NCI-H187 (cell line): ENCODE measurements at places on chromosomes 3 and 15.

- DNase-seq, result no peak
Observed at GRCh38 chr3:107892955-107893624, 197.7 kb downstream of the CD47 start.

GRCh38 chr3:66561367-66561766 is 60.5 kb upstream of the LRIG1 start:
- no peak for DNase-seq

GRCh38 chr15:92780843-92781242 is 119.3 kb upstream of the CHD2 start:
- peak; percentile 45 for DNase-seq

GRCh38 chr3:42900226-42901072 is 5.5 kb upstream of the ZNF662 start:
- no peak for DNase-seq

GRCh38 chr3:44729384-44729910 is at the start of gene ZNF501:
Gene ZNF501, plus strand, starts transcription at chr3:44729635. Its CDS starts 4,787 bp downstream, at chr3:44734422.
- DNase-seq, result peak; percentile 67

GRCh38 chr3:14253022-14253706 is 74.5 kb downstream of the LSM3 start:
- no peak for DNase-seq

DNA sequence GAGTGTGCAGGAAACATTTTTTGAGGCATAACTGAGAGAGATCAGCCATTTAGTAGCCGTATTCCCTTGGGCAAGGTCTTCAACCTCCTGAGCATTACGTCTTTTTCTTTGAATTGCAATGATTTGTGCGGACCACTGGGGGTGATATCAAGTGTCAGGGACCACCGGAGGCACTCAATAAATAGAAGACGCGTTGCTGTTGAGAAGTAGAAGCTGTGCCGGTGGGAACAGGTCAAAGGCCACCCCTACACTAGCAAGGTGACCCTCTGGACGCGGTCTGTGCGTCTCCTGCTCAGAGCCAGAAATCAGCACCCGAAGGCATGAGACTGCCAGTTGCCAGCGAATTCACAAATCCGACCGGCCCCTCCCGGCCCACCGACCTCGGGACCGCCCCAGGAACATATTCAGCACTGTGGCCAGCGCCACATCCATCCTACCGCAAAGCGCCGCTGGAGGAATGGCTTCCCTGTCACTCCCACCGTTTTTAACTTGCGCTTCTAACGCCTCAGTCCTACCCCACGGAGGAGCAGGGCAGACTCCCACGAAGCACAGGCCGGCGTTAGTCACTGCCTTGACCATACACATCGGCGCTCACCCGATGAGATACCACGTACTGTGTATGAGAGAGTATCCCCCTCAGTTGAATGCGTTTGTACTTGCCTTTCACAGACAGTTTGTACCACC is 1.4 kb upstream of the GHSR start:
- no peak for DNase-seq

DNA sequence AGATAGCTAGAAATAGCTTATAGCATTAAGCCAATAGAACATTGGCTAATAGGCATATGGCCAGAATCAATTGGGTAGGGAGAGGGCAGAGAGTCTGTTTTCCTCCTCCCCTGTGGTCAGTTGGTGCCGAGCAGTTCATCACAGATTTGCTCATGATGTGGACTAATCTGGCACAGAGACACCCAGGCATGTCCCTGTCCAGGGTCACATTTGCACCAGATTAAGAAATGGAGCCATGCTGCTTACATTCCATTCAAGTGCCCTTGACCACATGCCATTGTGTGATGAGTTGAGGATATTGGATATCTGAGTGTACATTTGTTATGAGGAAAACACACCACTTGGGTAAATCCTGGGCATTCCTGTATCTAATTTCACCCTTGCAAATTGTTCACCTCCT is 53.4 kb downstream of the USP13 start:
- no peak for DNase-seq

DNA sequence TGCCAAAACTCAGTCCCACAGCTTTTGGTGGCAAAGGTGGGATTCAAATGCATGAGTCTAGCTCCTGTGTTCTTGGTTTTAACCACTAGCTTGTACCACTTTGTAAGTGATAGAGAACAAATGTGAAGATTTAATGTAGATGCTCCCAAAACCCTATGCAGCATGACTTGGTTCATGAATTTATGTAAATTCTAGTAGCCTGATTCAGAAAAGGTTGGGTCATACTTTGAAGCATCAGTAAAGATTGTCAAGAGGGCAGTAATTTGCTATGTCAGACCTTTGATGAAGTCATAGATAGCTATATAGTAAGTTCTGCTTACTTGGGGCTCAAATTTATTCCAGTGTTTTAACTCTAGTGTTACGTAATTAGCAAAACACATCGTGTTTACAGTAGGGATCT is 75.6 kb downstream of the VPS8 start:
- DNase-seq, result no peak

GRCh38 chr15:95690631-95691340 is 639.7 kb upstream of the NR2F2 start:
- DNase-seq, result no peak

- DNase-seq, result no peak
Observed at GRCh38 chr3:168086541-168087260, 9.0 kb downstream of the GOLIM4 start.

DNA sequence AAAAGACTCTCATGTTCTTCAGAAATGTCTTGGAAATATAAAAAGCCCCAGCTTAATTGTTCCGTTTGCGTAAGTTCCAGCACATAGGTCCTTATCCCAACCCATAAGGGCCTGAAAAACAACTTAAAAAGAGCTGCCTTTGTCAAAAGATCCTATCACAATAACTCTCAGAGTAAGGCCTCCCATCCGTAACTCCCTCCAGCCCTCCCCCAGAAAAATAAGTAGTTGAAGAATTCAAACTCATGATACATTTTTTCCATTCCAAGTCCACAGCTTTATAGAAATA is 38.0 kb upstream of the SECISBP2L start:
- no peak for DNase-seq

DNA sequence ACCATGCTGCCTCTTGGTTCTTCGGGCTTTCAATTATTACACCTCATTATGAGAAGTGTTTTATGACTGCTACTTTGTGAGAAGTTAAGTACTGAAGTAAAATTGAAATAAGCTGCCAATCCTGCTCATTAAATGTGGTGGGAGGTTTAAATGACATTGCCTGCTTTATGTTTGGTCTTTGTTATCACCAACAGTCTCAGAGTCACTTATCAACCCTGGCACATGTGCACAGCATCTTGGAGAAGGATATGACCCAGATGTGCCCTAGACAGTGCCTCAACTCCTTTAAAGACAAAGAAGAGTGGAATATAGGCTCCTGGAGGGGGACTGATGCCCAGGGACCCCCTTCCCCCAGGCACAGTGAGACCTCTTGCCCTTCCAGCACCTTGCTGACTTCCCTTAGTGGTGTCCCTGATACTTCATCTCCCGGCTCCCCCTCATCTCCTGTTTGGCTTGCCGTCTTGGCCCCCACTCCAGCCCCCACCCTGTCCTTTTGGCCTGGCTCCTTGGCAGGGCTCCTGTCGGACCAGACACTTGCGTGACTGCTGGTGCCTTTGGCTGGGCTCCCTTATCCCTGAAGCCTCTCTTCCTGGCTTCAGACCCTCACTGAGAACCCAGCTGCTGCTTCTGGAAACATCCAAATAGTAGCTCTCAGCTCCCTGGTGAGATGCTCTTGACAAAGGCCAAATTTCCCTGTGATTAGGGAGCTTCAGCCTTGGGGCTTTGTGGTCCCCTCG is 39.8 kb downstream of the ARHGAP31 start:
- DNase-seq, result no peak

DNA sequence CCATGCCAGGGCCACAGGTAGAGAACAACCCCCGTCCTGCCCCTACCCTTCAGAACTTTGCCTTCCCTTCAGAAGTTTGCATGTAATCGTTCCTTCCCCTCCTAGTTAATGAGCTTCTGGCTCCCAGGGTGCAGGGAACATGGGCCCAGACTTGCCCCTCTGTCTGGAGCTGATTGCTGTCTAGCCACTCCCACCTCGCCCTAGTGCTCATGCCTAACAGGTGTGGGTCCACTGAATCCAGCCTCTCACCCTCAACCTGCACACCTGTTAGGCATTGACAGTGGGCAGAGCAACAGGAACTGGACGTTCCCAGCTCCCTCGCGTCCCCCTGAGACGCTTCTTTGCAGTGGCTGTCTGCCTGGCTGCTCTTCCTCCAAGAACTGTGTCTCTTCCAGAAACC is 40.3 kb downstream of the WNT5A start:
- no peak for DNase-seq

DNA sequence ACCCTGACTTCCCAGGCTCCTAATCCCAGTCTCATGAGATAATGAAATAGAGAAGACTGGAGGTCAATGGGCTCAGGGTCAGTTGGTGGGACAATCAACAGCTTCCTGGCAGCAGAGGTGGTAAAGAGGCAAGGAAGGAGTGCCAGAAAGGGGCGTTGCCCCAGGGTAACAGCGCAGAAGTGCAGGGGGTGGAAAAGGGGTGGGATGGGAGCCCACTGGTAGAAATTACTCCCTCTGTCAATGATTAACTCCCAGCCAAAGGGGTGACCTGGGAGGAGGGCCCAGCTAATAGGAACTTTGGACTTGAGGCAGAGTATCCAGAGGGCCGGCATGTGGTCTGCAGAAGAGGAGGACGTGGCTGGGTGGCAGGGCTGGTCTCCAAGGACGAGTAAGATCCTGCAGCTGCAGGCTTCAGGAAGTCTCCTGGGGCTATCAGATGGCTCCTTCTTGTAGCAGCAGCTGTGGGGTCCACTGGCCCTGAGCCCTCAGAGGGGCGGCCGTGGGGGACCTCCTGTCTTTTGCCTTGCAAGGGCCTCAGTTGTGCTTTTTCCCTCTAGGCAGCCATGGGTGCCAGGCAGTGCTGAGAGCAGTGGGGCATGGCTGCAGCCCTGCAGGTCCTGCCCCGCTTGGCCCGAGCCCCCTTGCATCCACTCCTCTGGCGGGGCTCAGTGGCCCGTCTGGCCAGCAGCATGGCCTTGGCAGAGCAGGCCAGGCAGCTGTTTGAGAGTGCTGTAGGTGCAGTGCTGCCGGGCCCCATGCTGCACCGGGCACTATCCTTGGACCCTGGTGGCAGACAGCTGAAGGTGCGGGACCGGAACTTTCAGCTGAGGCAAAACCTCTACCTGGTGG is 2.3 kb downstream of the GLYCTK start:
- DNase-seq, result no peak

DNA sequence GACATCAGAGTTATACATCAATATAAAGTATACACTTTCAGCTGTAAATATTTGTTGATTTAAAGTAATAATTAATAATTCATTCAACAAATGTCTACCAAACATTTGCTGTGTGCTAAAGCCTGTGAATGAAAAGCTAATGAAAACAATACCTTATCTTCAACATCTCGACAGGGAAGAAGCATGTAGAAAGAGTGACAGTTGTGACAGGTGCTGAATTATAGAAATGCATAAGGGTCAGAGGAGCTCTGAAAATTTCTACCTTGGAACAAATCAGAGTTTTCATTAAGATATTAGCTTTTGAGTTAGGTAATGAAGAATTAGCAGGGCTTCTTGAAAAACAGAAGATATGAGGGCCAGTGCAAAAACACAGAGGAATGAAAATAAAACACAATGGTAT is 739.2 kb downstream of the VGLL3 start:
- DNase-seq, result no peak

- DNase-seq, result no peak
Observed at GRCh38 chr3:54476891-54477290, 354.5 kb downstream of the CACNA2D3 start.

DNA sequence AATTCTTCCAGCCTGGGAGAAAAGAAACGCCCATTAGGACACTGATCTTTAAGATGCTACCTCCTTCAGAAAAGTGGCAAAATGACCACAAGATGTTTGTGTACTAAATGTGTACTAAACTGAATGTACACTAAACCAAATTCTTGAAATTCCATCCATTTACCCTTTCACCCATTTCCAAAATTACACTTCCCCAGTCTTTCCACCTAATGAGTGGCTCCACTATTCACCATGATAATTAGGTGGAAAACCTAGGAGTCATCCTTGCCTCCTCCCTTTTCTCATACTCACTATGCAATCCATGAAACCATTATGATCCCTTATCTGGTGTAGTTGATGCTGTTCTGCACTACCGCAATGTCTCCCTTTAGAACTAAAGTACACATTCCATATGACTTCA is 452.1 kb upstream of the THBS1 start:
- no peak for DNase-seq

DNA sequence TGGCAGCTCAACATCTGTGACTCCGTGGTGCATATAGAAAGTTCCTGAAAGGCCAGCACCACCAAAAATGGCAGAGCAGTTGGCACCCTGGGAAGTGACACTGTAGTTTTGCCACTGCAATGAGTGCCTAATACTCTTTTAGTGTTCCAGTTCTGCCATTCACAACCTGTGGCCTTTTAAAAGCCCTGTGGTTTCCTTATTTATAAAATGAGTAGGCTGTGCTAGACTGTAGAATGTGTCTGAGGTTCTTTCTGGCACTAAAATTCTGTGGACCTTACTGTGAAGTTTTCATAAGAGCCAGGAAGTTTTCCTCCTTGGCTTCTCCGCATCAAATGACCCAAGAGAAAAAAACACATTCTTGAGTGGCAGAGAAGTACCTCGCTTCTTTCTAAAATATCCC is 74.1 kb downstream of the MME start:
- DNase-seq, result no peak
